Cerebellar nuclear complex (tissue), 1 donor: ENCODE measurements at places on chromosomes 5 and 9.

DNA sequence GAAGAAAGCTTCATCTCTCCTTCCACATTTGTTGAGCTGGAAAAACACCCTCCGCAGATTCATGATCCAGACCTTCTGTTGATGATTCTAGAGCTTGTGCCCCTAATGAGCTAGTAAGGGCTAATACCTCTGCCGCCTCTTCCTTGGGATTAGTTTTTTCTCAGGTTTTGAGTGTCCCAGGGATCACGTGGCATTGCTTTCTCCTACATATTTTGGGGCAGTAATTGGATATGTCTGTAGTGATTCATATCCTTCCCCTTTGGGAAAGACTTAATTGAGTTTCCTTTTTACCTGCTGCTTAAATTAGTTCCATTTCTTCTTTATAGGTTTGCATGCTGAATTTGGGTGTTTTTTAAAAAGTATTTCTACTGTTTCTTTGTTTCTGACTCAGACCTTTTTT, 143.9 kb downstream of the GOLPH3 start:
- no peak for DNase-seq

DNA sequence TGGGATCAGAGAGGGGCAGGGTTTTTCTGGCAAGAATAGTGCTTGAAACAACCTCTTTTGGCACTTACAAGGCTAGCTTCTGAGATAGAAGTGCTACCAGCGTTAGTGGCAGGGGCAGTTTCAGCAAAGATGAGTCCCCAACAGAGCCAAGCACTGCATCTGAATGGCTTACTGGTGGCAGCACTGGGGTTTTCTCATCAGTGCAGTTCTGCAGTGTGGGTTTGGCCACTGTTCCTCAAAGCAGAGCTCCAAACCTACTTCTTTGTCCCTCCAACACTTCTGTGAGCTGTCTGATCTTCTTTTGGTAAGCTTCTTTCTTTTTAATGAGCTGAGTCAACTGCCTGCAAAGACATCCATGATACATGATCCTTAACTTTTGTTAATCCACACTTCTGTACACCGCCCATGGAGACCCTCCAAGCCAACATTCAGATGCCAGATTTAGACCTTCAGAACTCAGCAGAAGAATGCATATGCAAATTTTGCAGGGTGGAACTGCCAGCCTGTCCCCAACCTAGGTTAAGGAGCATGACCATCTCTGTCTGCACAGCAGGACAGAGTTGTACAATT, 29.9 kb upstream of the FSTL4 start:
- no peak for DNase-seq

GRCh38 chr5:29262339-29263123, 1931.0 kb upstream of the CDH6 start:
- no peak for DNase-seq

DNA sequence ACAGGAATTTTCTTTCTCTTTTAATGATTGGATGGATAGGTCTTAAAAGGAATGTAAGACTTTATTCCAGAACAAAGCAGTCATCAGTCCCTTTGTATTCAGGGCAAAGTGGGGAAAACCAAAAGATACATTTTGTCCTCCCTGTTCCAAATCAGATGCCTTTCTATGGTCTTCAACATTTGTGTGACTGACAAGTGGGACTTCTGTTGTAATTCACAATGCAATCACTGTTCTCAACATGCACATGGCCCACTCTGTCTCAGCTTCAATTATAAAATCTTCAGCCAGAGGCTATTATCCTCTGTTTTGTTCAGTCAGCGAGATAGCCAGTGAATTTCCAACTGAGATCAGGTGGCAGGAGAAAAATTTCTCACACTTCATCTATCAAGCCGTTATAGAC, 95.5 kb upstream of the ERBIN start:
- DNase-seq: no peak

- DNase-seq: no peak
Measured at GRCh38 chr9:108439947-108440346, 415.8 kb downstream of the ACTL7B start.

DNA sequence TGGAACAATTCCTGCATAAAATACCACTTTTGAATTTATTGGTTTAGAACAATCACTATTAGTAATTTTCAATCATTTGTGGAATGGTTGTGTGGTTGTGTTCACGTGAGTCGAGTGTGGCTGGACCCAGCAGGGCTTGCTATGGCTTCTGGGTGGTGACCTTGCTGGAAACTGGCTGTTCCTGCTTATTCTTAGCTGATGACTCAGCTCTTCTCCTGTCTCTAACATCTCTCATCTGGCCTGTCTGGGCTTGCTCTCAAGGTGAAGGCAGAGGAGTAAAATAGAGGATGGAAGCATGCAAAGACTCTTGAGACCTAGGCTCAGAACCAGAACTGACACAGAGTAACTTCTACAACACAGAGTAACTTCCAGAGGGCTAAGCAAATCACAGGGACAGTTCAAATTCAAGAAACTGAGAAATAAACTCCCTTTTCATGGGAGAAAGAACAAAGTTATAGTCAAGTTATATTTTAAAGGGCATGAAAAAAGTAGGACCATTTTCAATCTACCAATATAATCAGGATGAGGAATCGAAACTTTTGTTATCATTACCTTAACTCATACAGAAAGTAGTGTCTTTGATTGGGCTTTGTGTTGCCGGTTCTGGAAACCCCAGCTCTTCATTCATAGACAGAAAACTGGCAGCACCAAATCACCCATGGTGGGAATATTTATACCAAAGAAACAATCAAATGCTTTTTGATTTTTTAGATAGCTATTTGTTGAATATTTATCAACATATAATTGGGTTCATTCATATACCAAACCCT, 665.1 kb downstream of the CDH18 start:
- DNase-seq: no peak

- DNase-seq: no peak
Measured at GRCh38 chr5:61965069-61965468, 340.9 kb upstream of the KIF2A start.

DNA sequence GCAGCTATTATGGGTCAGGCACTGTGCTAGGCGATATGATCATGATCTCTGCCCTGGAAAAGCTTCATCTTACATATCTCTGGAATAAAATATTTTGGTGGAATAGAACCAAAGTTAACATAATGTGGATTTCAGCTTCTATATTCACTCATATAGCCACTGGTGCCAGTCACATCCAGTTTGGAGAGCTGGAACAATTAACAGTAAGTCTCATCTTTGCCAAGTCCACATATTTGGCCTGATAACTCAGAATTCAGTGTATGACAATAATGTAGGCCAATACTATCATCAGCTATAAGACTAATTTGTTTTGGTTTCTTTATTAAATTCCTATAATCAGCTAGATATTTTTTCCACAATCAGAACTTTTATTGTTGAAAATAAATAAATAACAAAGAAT, 5.9 kb upstream of the FAM13B start:
- DNase-seq: no peak

DNA sequence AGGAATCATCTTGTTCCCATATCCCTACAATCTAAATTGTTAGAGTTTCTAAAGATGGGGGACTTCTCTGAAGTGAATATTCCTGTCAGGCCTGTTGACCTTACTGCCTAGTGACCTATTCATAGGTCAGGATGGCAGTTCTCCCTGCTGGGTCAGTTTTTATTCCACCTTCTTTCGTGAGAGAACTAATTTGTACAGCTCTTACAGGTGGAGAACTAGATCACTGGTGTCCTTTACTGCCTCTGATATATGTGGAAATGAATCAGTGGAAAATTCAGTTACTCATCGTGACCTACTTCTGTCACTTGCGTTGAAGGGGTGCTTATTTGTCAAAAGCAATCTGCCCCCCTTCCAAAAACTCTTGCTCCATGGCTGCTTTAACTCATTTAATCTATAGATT, 164.9 kb downstream of the CD180 start:
- no peak for DNase-seq

DNA sequence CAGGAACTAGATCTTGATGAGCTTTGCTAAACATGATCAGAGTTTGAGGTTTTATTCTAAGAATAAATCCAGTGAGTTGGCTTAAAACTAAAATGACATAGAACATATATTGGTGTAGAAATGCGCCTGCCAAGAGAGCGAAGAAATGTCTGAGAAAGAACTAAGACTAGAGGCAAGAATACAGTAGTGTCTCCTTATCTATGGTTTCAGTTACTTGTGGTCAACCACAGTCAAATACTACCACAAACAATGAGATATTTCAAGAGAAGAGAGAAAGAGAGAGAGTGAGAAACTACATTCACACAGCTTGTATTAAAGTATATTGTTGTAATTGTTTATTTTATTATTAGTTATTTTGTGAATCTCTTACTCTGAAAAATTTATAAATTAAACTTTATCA, 254.4 kb upstream of the CDH10 start:
- DNase-seq: no peak

DNA sequence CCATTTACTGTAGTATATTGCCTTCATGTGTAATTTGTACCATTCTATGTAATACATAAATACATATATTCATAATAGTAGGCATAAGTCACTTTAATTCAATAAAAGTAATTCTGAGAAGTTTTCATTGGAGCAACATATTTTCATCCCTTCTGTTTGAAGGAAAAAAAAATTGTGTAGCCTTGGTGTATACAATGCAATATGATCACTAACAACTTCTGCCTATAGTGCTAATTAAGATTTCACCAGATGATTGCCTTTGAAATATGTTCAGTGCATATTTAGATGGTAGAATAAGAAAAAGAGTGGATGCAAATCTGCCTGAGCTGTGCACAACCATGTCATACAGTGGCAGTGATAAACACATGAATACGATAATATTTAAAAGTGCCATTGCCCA, 996.8 kb downstream of the EFNA5 start:
- no peak for DNase-seq

DNA sequence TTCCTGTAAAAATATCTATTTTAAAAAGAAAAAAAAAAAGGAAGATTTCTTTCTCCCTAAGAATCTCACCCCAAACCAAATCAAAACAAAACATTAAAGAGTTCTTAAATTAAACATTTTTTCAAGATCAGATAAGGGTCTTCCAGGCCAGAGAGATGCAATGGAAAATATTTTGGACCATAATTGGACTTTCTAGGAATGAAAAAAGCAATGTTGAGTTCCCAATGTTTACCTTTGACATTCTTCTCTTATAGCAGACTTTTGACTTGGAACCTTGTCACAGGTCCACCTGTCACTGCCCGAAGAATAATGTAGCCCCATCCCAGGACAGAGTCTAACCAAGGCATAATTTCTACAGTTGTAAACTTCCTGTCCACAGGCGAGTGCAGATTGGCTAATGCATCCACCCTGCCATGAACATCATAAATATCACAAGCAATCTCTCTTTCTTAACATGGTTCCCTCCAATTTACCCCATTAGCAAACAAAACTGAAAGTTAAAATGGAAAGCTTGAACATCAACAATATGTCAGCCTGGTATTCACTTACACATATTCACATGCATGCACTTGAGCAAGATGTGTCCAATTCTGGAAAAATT, 121.7 kb upstream of the ZNF366 start:
- DNase-seq: no peak

DNA sequence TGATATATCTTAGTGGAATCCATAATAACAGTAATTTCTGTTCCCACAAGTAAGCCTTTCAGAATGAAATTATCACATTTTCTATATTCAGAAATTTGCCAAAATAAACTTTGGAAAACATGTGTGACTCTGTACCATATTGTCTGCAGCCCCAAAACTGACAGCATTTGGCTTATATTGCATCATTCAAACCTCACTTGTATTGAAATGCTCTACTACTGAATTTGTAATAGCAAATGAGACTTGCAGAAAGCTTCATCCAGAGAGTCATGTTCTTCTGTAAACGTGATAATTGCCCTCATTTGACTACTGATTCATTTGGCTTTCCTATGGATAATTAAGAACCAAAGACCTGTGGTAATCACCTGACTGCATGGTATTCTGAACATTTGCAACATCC, 1249.5 kb upstream of the CDH18 start:
- DNase-seq: no peak

DNA sequence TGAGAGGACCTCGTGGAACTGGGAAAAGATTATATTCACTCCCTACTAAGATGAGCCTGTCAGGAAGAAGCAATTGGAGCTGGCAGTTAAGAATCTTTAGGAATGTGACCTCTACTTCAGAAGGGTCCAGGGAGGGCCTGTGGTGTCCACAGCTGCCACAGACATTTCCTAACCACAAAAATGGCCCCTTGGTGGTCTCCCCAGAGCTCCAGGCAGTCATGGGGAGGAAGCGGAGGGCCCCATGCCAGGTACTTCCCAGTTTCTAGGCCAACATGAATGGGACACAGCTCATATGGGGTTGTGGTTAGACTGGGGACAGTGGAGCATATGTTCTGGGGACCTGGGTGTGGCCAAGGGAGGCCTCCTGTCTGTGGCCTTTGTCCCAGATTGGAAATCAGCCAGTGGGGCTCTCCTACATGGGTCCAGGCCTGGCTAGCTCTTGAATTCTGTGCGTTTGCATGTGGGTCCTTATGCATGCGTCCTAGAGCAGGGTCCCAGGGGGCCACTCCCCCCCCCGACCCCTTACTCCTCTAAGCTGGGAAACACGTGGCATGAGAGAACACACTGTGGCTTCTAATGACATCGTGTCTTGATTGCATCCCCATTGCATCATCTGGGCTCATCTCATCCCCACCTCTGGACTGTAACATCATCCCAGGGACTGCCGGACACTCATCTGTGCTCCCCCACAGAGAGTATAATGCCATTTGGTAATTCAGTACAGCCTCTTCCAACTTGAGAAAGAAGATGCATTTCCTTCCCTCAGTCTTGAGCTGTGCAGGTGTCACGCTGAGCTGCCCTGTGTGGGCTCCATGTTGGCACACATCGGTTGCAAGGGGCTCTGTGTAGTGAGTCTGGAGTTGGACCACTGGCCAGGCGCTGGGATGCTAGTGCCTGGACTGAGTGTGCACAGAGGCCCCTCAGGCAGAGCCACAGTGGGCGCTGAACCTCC, 31.3 kb downstream of the IRF1 start:
- DNase-seq: no peak

GRCh38 chr9:79301085-79301484, 270.7 kb upstream of the TLE4 start:
- DNase-seq: no peak

DNA sequence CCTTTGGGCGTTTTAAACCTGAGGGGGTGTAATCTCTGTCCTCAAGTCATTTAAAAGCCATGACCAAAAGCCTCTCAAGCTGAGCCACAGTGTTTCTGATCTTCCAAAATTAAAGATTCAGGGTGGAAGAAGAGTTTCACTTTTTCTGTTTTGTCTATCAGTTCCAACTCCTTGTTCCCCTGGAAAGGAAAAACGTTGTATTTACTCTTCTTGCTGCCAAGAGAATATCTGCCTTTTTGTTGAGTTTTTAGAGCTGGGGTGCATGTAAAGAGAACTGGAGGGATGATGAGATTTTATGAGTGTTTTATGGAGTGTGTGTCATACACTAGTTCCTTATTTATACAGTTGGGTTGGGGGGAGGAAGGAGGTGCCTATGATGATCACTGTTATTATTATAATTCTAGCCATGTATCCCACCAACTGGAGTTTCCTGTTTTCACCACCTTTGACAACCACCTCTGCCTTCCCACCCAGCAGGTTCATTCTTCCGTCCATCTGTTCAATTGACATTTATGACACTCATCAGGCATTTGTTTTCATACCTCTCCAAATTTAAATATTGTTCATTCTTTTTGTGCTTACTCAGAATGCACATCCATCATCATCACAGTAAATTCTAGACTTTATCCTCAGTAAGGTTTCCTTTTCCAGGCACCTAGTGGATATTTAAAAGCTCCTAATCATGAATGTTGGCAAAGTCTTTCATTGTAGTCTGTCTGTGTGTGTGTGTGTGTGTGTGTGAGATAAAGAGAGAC, 97.9 kb upstream of the MPDZ start:
- DNase-seq: no peak

- DNase-seq: no peak
Measured at GRCh38 chr5:126695091-126695490, 81.8 kb upstream of the LMNB1 start.
